ENCODE measurements at places on chromosomes 4 and X. TPM values are rescaled to one million over a fixed set of nuclear protein-coding genes. Genes with fewer than 3 reads are reported as not detected.

The UNC5C gene
- total RNA-seq: not detected

The COL4A5 gene
- total RNA-seq: not detected

The KLKB1 gene
- 1.4 TPM for total RNA-seq

The SLC10A4 gene
- total RNA-seq: not detected

The MTMR8 gene
- total RNA-seq: 7.6 TPM

The CYSLTR1 gene
- 29.4 TPM for total RNA-seq

The TRIM60 gene
- total RNA-seq: not detected

The OCRL gene
- 2.4 TPM for total RNA-seq

The ATP8A1 gene
- total RNA-seq: 25.8 TPM

DNA sequence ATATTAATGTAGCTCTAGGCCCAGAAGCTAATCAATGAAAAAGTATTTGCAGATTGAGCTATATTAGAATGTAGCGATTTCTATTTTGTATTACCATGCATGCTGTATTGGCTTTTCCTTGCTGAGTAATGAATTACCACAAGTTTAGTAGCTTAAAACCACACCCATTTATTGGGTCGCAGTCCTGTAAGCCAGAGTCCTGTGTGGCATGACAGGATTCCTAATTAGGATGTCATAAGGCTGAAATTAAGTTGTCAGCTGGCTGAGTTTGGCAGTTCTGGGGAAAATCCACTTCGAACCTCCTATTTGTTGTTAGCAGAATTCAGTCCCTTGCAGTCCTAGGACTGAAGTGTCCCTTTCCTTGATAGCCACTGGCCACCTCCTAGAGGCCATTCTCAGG, 50.3 kb upstream of the HHIP start:
- no peak for DNase-seq

DNA sequence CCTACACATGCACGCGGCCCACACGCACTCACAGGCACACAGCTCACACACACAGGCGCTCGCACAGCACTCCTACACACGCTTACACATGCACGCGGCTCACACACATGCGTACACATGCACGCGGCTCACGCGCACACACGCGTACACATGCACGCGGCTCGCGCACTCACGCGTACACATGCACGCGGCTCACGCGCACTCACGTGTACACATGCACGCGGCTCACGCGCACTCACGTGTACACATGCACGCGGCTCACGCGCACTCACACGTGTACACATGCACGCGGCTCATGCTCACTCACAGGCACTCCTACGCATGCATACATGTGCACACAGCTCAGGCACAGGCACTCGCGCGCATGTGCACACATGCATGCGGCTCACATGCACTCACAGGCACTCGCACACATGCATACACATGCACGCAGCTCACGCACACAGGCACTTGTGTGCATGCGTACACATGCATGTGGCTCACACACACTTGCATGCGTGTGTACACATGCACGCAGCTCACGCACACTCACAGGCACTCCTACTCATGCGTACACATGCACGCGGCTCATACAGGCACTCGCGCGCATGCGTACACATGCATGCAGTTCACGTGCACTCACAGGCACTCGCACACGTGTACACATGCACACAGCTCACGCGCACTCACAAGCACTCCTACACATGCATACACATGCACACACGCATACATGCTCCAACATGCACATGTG, 44.9 kb downstream of the GAK start:
- no peak for DNase-seq

- no peak for DNase-seq
These were observed 29.2 kb downstream of the EFHC2 start for GRCh38 chrX:44314259-44314734.

DNA sequence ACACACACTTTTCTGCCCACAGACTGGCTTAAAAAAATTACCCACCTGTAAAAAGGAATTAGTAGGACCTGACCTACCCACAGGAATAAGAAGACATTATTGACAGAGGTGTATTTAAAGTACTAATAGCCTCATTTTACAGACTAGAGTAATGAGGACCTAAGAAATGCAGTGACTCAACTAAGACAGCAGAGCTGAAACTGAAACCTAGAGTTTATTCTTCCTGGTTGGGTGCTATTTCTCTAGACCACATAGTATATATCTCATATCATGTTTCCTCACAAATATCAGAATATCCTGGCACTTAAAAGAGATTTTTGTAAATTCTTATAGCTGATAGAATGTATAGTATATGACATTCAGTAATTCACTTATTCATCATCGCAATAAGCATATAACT, 435.0 kb downstream of the MAGEE1 start:
- DNase-seq: no peak

DNA sequence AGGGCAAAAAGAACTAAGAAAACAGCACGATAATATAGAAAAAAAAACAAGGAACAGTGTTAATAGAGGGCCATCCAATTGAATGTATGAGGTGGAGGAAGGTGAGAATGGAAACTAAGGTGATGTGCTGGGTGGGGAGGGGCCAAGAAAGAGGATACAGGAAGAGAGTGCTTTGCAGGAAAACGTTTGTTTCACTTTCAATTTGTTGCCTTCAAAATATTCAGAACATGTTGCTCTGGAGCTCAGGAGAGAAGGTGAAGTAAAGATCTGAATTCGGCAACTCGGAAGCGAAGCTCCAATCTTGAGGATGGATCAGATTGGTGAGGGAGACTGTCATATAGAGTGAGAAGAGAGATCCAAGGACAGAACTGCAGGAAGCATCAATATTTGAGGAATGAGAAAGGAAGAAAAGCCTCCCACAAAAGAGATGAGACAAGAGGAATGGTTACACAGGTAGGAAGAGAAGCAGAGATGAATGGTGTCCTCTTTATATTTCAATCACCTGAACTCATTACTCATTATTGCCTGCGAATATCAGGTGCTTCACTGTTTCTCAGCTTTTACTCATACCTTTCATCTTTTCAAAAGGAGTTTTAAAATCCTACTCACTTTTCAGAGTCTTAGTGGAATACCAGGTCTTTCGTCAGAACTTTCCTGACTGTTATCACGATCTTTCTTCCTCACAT, 14.7 kb upstream of the SEC24D start:
- DNase-seq: peak; percentile 66

All from CD4-positive, alpha-beta memory T cell (primary cell).